Right renal cortex interstitium (tissue), 3 donors: ENCODE measurements at places on chromosomes 6 and 20. TPM values are rescaled to one million over a fixed set of nuclear protein-coding genes. Genes with fewer than 3 reads are reported as not detected.

Gene TUBB2B
- 116 TPM for polyA plus RNA-seq

Gene TCP11
- 2.6 TPM for polyA plus RNA-seq

DNA sequence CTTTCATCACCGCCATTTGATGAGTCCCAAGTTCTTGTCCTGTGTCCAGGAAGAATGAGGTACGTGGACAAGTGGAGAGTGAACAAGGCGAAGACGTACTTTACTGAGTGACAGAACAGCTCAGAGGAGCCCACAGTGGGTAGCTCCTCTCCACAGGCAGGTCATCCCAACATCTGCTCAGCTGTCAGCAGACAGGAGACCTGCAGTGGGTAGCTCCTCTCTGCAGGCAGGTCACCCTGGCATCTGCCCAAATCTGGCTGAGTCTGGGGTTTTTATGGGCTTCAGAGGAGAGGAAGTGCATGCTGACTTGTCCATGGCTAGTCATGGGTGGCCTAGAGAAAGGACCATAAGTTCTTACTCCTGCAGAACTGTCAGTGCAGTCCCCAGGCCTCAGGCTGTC lies 32.7 kb upstream of the PDYN start:
- no peak for DNase-seq

DNA sequence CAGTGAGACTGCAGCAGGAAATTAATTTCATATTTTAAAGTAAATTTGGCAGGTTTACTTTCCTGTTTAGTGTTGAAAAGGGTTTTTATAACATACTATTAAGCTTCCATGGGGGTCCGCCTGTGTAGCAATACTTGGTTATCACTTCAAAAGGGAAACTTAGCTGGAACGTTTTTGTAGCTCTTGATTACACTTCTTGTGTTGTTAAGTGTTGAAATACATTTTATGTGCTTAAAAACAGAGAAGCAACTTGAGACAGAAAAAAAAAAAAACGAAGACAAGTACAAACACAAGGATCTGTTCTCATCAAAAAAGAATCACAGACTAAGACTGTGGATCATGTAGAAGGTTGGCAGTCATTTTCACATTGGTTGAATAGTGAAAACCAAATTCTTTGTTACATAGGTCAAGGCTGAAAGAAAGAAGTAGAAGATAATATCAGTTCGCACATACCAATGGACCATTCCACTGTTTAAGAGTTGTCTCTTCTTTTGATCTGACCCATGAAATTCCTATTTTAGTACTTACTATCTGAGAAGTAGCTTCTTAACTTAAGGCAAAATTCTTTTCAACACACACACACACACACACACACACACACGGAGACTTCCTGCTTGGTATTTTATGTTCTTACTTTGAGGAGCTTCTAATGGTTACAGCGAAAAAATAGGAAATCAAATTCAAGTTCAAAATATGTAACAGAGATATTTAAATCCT lies 113.9 kb upstream of the SLC35B3 start:
- no peak for DNase-seq

- DNase-seq: no peak
These were observed 471.8 kb downstream of the COL12A1 start for GRCh38 chr6:74733830-74734620.
